AG04450 (cell line): ENCODE measurements at places on chromosomes 13 and 19. TPM values are rescaled to one million over a fixed set of nuclear protein-coding genes. Genes with fewer than 3 reads are reported as not detected.
A peak's percentile ranks its signal among the peaks of the same experiment; 100 is the strongest.

Gene FLT1
- 2.3 and 2.4 TPM in 2 replicates for polyA plus RNA-seq

Gene FIZ1
- 3.7 and 4.5 TPM in 2 replicates for polyA plus RNA-seq

Gene SLITRK6
- polyA plus RNA-seq: 13.2 and 24.2 TPM in 2 replicates

Gene TNFSF13B
- polyA plus RNA-seq: 0.48 and 1.1 TPM in 2 replicates

Gene RASIP1
- polyA plus RNA-seq: 0.32 and 0.61 TPM in 2 replicates

Gene ODAD3
- polyA plus RNA-seq: 0.09 and 0.21 TPM in 2 replicates

Gene FUT1
- 0.02 and 0.07 TPM in 2 replicates for polyA plus RNA-seq

Gene KLK7
- polyA plus RNA-seq: not detected in 2 replicates

GRCh38 chr13:112583592-112584277 is 4.2 kb downstream of the TUBGCP3 start:
- DNase-seq: no peak

DNA sequence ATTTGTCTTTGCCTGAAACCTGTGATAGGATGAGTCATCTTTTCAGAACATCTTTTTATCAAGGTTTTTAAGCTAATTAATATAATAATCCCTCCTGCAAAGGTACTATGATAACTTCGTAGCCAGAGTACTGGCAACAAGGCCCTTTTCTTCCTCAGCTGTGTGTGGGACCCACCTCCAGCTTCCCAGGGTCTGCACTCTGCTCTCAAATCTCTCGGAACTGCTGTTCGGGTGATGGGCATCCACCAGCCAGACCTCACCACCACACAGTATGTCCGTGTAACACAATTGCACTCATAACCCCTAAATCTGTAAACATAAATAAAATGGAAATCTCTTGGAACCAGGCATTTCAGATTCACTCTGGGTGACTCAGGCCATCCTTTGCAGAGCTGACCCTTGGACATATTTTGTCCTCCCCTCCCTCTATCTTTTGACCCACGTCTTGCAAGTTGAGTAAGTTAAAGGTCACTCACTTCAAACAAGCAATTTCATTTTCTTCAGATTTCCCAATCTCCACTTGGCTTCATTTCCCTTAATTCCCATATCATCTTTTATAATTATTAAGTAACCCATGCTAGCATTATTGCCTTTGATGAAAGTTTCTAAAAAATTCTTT is 29.5 kb downstream of the COL4A1 start:
- no peak for DNase-seq

DNA sequence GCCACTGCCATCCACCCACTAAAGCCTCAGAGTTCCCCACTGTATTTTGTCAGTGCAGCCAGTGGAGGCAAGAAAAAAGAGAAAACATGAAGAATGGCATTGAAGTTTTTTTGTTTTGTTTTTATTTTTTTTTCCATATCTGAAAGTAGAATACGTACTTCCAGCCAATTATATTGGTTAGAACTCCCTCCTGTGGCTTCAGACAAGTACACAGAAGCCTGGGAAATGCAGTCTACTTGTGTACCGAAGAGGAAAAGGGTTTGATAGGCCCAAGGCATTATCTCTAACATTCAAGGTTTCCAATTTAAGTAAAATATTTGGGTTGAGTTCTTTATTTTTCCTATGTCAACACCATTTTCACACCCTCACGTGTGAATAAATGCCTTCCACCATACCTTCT is 696.2 kb upstream of the GPC6 start:
- DNase-seq: no peak

- no peak for DNase-seq
Observed at GRCh38 chr19:10112895-10113591, 1.6 kb downstream of the P2RY11 start.

DNA sequence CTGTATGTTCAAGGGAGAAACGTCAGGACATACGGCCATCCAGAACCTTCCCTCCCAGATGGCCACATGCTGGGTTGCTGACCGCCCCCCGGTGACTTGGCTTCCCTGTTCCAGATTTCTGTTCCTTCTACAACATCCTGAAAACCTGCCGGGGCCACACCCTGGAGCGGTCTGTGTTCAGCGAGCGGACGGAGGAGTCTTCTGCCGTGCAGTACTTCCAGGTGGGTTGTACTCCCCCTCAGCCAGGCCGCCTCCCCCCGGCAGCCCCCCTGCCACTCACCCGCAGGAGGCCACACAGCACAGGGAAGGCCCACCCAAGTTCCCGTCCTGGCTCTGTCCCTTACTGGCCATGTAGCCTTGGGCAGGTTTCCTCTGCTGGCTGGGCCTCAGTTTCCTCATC is 20.5 kb downstream of the YIPF2 start:
- DNase-seq: no peak

GRCh38 chr13:23898101-23898500 is 799 bp upstream of the C1QTNF9B start:
- DNase-seq: peak; percentile 96

GRCh38 chr13:113875837-113876281 is 12.0 kb upstream of the GAS6 start:
- no peak for DNase-seq

GRCh38 chr13:108924541-108924940 is 295.1 kb downstream of the MYO16 start:
- no peak for DNase-seq

- DNase-seq: no peak
Observed at GRCh38 chr19:56088497-56089215, 32.4 kb downstream of the ZNF787 start.

DNA sequence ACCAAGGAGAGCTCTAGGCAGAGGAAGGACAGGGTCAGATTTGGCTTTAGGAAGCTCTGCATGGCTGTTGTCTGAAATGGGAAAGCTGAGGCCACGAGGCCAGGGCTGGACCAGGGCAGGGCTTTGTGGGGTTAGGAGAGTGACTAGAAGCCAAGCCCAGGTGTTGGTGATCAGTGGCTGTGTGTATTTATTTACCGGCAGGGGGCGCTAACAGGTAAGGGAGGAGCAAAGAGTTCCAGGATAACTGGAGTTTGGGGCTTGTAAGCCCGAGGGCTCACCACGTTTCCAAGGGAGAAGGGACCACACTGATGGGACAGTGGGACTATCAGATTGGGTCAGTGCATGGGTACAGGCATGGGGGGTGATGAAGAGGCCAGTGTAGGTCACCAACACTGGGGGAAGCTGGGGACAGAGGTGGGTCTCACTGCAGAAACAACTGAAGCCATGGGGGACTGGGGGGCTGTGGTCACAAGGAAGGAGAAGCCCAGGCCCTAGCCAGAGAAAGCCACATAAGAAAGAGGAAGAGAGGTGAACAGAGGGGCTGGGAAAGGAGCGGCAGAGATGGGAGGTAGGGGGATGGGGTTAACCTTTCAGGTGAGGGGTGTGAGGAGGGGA is 3.9 kb downstream of the TMEM147 start:
- no peak for DNase-seq

DNA sequence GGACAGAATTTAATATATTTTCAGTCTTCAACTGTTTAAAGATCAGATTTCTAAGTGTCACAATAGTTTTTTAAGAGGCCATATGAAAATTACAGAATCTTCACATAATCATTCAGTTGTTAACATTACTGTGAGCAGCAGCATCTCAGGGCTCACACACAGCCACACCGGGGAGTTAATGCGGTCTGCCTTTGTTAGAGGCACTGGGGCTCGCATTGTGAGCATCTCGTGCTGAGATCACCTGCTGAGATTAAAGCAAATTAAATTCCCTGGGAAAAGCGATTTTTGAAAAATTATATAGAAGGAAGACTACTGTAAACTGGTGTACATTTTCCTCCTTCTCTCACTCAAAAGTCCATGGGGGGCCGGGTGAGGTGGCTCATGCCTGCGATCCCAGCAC is 16.6 kb downstream of the GPR12 start:
- DNase-seq: no peak

- no peak for DNase-seq
Observed at GRCh38 chr19:5823579-5824281, 15.8 kb downstream of the FUT6 start.

- no peak for DNase-seq
Observed at GRCh38 chr13:105773863-105774538, 761.5 kb downstream of the EFNB2 start.
